ENCODE measurements at places on chromosomes 4 and X.

- no peak for DNase-seq
Measured at GRCh38 chr4:10737337-10737736, 52.8 kb upstream of the CLNK start.

DNA sequence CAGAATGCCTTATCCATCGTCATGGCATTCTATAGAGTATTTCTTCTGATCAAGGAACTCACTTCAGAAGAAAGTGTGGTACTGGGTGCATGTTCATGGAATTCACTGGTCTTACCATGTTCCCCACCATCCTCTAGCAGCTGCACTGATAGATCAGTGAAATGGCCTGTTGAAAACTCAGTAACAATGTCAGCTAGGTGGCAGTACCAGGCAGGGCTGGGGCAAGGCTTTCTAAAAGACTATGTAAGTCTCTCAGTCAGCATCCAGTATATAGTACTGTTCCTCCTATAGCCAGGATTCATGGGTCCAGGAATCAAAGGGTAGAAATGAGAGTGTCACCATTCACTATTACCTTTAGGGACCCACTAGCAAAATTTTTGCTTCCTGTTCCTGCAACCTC, 15.8 kb upstream of the LDB2 start:
- DNase-seq, result no peak

- DNase-seq, result no peak
Measured at GRCh38 chr4:163534056-163534455, 39.6 kb downstream of the TMA16 start.

DNA sequence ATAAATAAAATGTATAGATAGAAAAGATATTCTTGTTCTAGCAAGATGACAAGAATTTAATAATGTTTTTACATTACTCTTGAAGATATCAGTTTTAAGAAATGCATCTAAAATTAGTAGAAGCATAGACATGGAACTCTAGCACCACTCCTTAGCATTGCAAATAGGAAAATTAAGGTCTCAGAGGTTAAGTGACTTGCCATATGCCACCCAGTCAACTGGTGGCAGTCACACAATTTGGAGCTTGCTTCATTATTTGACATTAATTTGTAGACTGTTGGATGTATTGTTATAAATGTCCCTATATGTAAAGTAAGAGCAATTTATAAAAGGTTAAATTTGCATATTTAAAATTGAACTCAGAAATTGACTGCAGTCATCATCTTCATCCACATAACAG, 20.8 kb downstream of the GPM6A start:
- DNase-seq, result no peak

- no peak for DNase-seq
Measured at GRCh38 chr4:170623899-170624298, 534.1 kb upstream of the AADAT start.

- no peak for DNase-seq
Measured at GRCh38 chr4:147547314-147548056, 66.6 kb downstream of the EDNRA start.

DNA sequence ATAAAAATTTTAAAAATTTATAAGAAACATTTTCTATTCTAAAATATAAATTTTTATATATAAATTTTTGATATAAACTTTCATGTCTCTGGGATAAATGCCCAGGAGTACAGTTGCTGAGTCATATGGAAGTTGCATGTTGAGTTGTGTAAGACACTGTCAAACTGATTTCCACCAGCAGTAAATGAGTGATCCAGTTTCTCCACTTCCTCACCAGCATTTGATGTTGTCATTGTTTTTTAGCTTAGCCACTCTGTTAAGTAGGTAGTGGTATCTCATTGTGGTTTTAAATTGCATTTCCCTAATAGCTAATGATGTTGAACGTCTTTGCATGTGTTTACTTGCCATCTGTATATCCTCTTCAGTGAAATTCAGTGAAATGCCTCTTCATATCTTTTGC, 66.5 kb downstream of the MAMLD1 start:
- no peak for DNase-seq

GRCh38 chr4:167419468-167420140, 185.3 kb upstream of the SPOCK3 start:
- DNase-seq, result no peak

- DNase-seq, result peak; percentile 57
Measured at GRCh38 chrX:49171752-49172279, at the start of gene PLP2. TSS of gene PLP2 (plus strand) at chrX:49171898. CDS start at chrX:49172001, 103 bp downstream.

DNA sequence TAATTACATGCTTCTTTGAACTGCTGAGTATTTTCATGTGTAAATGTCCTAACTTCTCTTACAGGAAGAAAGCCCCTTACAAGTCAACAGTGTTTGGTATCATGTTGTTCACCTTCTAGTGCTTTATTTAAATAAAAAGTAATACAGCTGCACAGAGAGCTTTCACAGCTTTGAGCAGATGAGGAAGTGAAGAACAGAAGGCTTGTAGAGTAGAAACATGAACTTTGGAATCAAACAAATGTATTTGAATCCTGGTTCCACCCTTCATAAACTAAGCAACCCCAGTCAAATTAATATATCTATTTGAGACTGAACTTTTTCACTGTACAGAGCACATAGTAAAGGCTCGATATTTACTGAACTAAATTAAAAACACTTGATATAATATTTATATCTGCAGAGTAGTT, 120.5 kb downstream of the CAMK2D start:
- DNase-seq, result no peak

- DNase-seq, result no peak
Measured at GRCh38 chrX:46703980-46704379, 54.9 kb downstream of the SLC9A7 start.

GRCh38 chr4:22196551-22196950, 248.0 kb upstream of the KCNIP4 start:
- no peak for DNase-seq

- no peak for DNase-seq
Measured at GRCh38 chrX:33272986-33273385, 61.6 kb upstream of the DMD start.

- no peak for DNase-seq
Measured at GRCh38 chr4:19971829-19972228, 279.9 kb upstream of the SLIT2 start.

- DNase-seq, result no peak
Measured at GRCh38 chr4:122819708-122820449, 6.8 kb upstream of the FGF2 start.

- peak; percentile 71 for DNase-seq
Measured at GRCh38 chr4:1512738-1513660, 106.8 kb upstream of the NKX1-1 start.

DNA sequence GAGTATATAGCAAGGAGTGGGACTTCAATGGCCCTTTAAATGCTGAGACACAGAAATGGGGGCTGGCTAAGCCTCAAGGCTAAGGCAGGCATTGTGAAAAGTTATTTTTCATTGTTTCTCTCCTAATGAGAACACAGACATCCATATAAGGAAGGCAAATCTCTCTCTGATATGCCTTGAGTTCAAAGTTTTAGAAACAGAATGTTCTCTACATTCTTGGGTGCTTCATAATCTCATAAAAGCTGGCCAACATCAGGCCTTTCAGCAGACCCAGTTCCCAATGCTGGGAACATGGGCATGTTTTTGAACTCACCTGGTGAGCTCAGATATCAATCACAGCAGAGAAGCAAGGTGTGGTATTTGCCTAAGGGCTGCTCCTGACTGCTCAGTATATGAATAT, 19.4 kb upstream of the RAB40A start:
- no peak for DNase-seq

- DNase-seq, result no peak
Measured at GRCh38 chr4:73703320-73703719, 37.0 kb upstream of the CXCL8 start.

GRCh38 chrX:67780694-67781109, 236.9 kb downstream of the AR start:
- DNase-seq, result no peak

DNA sequence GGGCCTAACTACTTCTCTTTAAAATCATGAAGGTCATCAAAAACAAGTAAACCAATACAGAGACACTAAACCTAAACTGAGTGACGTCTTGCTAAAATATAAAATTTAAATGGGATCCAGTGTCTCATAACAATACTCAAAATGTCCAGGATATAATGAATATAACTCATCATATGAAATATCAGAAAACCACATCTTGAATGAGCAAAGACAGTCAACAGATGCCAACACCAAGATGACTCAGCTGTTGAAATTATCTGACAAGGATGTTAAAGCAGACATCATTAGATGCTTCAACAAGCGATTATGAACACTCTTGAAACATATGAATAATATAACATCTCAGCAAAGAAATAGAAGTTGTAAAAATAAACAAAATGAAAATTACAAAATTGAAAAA, 8.3 kb downstream of the NAP1L2 start:
- DNase-seq, result no peak

- no peak for DNase-seq
Measured at GRCh38 chr4:11765849-11766453, 337.3 kb upstream of the HS3ST1 start.

DNA sequence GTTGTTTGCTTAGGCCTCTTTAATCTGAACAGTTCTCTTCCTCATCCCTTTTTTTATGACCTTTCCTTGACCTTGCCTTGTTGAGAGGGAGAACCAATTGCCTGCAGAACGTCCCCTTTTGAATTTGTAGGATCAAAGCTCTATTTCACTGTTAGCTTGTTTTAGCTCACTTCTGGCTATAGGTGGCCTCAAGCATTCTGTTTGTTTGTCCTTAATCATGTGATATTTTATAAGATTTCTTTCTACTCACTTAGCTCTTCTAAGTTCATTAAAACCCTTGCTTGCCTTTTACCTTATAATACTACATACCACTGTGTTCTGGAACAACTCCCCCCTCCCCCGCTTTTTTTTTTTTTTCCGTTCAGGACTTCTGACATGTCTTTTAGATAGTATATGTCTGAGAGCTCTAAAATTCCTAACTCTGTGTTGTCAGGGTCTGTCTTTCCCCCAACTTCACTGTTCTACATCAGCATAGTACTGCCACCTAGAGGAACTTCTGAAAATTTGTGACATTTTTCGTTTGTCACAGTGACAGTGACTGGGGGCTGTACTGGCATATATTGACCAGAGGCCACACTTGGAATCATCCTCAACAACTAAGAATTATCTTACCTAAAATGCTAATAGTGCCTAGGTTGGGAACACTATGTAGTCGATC, 128.5 kb downstream of the LARP7 start:
- DNase-seq, result no peak

GRCh38 chr4:76637712-76638361, 202.8 kb downstream of the SHROOM3 start:
- no peak for DNase-seq

- no peak for DNase-seq
Measured at GRCh38 chr4:172892300-172892699, 276.3 kb upstream of the GALNT7 start.

GRCh38 chr4:158300012-158300411, 89.7 kb downstream of the TMEM144 start:
- DNase-seq, result no peak

- DNase-seq, result no peak
Measured at GRCh38 chrX:24990535-24990934, 25.2 kb downstream of the ARX start.

GRCh38 chr4:163810755-163811154, 316.3 kb downstream of the TMA16 start:
- DNase-seq, result no peak

Measured in activated naive CD8-positive, alpha-beta T cell treated with anti-CD3 and anti-CD28 coated beads, Interleukin-2, amount 10 ng/mL, durations not matched to agents 7 days and 5 days (primary cell).